Effector memory CD4-positive, alpha-beta T cell (primary cell): ENCODE measurements at places on chromosomes 11 and 22.

DNA sequence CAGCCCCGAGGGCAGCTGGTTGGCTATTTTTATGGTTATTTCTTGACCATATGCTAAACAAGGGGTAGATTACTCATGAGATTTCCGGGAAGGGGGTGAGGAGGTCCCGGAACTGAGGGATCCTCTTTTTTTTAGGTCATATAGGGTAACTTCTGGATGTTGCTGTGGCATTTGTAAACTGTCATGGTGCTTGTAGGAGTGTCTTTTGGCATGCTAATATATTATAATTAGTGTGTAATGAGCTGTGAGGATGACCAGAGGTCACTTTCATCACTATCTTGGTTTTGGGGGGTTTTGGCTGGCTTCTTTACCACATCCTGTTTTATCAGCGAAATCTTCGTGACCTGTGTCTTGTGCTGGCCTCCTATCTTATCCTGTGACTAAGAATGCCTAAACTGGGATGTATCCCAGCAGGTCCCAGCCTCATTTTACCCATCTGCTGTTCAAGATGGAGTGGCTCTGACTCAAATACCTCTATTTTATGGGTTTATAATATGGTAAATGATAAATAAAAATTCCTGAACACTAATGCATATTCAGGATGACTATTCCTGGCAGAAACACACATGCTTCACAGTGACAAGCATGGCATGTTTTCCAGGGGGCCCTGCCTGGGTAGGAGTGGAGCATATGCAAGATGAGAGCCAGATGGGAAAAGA lies 11.2 kb downstream of the KREMEN1 start:
- H3K36me3 ChIP-seq: no peaks in the 10 kb centered on the region
- no peak overlapping the region for H3K27ac ChIP-seq
- DNase-seq: no peak

- no peaks in the 10 kb centered on the region for H3K4me1 ChIP-seq
- H3K27ac ChIP-seq: no peak overlapping the region
Observed at GRCh38 chr11:62001450-62002191, 34.2 kb upstream of the FTH1 start.

- H3K36me3 ChIP-seq: no peaks in the 10 kb centered on the region
- no peaks in the 10 kb centered on the region for H3K4me1 ChIP-seq
- H3K4me3 ChIP-seq: no peak overlapping the region
- no peak for DNase-seq
- no peak overlapping the region for H3K27ac ChIP-seq
Observed at GRCh38 chr22:46028106-46028991, 51.4 kb upstream of the WNT7B start.

GRCh38 chr11:124644426-124645280 lies 22.0 kb downstream of the TBRG1 start:
- no peak for DNase-seq
- H3K4me3 ChIP-seq: no peak overlapping the region
- H3K27me3 ChIP-seq: no peaks in the 10 kb centered on the region
- H3K27ac ChIP-seq: no peak overlapping the region
- H3K36me3 ChIP-seq: no peaks in the 10 kb centered on the region
- peaks cover 4% of the 10 kb centered on the region for H3K4me1 ChIP-seq

- no peaks in the 10 kb centered on the region for H3K4me1 ChIP-seq
- no peaks in the 10 kb centered on the region for H3K27me3 ChIP-seq
- no peak overlapping the region for H3K27ac ChIP-seq
- no peaks in the 10 kb centered on the region for H3K36me3 ChIP-seq
Observed at GRCh38 chr11:92703449-92703830, 266.0 kb upstream of the MTNR1B start.

DNA sequence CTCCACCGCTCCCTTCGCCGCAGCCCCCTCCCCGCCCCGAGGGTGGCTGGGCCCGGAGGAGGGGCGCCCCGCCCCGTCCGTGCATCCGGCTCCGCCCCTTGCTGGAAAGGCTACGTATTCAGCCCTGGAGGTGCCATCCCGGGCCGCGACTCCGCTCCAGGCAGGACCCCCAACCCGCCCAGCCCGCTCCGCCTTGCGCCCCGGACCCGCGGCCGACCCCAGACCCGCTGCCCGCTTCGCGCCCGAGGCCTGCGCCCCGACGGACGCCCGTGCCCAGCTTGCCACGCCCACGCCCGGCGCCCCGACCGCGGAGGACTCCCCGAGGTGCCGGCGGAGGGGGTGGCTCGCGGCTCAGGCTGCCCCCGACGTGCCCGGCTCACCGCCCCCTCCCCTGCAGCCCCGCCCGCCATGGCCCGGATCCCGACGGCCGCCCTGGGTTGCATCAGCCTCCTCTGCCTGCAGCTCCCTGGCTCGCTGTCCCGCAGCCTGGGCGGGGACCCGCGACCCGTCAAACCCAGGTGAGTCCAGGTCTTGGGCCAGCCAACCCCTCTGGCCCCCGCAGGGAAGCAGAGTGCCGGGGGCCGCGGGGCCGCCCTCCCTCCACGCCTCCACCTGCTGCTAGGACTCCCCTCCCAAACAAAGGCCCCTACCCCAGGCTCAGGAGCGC lies at the start of gene ADM2:
ADM2 (plus strand) TSS at position 104 of the 667 bp plus-strand sequence; CDS start at position 409, 305 bp downstream.
- DNase-seq: peak; percentile 60
- no peak within 1 kb of the TSS for H3K27ac ChIP-seq
- H3K27me3 ChIP-seq: no peaks in the 10 kb centered on the region
- no peaks in the 10 kb centered on the region for H3K36me3 ChIP-seq
- peaks cover 15% of the 10 kb centered on the region for H3K4me1 ChIP-seq
- H3K4me3 ChIP-seq: peak within 1 kb of the TSS; percentile 57

- H3K4me3 ChIP-seq: no peak overlapping the region
- peaks cover 61% of the 10 kb centered on the region for H3K36me3 ChIP-seq
- no peak overlapping the region for H3K27ac ChIP-seq
- H3K27me3 ChIP-seq: no peaks in the 10 kb centered on the region
- peaks cover 25% of the 10 kb centered on the region for H3K4me1 ChIP-seq
- no peak for DNase-seq
Observed at GRCh38 chr11:121486054-121486453, 33.3 kb upstream of the SORL1-AS1 start.

DNA sequence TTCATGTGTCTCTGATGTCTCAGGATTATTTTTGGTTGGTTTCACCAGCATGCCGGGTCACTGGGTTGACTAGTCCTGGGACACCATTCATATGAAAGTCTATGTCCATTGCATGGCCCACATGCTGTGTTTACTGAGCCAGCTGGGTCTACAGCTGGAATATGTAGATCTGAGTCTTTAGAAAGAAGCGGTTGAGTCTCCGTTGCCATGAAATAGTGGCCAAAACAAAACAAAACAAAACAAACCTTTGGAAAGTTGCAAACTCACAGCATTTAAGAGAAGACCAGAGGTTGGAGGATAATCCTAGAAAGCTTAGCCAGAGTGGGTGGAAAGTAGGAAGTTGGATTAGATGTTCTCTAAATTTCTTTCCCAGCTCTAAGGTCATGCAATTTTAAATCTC lies 191.8 kb upstream of the NTM start:
- H3K4me1 ChIP-seq: no peaks in the 10 kb centered on the region
- H3K27ac ChIP-seq: no peak overlapping the region
- DNase-seq: no peak
- no peaks in the 10 kb centered on the region for H3K36me3 ChIP-seq
- no peak overlapping the region for H3K4me3 ChIP-seq

DNA sequence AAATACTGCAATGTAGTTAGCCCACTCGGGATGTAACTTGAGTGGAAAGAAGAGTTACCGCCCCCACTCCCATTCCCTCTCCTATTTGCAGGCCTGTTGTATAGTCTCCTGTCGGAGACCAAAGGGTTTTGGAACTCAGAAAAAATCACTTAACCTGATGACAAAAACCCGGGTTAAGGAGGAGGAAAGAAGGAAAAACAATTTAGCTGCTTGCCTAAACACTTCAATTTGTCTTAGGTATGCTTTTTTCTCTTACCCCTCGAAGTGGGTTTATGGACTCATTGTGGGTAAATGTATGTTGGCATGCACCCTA lies 2.2 kb downstream of the YAP1 start:
- peaks cover 9% of the 10 kb centered on the region for H3K27me3 ChIP-seq
- DNase-seq: no peak
- H3K36me3 ChIP-seq: no peaks in the 10 kb centered on the region
- peaks cover 5% of the 10 kb centered on the region for H3K4me1 ChIP-seq

- DNase-seq: no peak
- H3K36me3 ChIP-seq: no peaks in the 10 kb centered on the region
- H3K4me3 ChIP-seq: no peak overlapping the region
- H3K27ac ChIP-seq: no peak overlapping the region
- H3K27me3 ChIP-seq: no peaks in the 10 kb centered on the region
- H3K4me1 ChIP-seq: no peaks in the 10 kb centered on the region
Observed at GRCh38 chr22:33572086-33572485, 348.2 kb downstream of the LARGE1 start.

- H3K27me3 ChIP-seq: no peaks in the 10 kb centered on the region
- no peak overlapping the region for H3K27ac ChIP-seq
- H3K4me1 ChIP-seq: no peaks in the 10 kb centered on the region
- H3K36me3 ChIP-seq: no peaks in the 10 kb centered on the region
- no peak overlapping the region for H3K4me3 ChIP-seq
- DNase-seq: no peak
Observed at GRCh38 chr11:36228689-36229088, 60.5 kb downstream of the COMMD9 start.

- no peaks in the 10 kb centered on the region for H3K27me3 ChIP-seq
- DNase-seq: peak; percentile 5
- peaks cover 23% of the 10 kb centered on the region for H3K4me1 ChIP-seq
- H3K4me3 ChIP-seq: peak overlapping the region; percentile 85
Observed at GRCh38 chr11:18394928-18395734, 768 bp downstream of the LDHA start.

DNA sequence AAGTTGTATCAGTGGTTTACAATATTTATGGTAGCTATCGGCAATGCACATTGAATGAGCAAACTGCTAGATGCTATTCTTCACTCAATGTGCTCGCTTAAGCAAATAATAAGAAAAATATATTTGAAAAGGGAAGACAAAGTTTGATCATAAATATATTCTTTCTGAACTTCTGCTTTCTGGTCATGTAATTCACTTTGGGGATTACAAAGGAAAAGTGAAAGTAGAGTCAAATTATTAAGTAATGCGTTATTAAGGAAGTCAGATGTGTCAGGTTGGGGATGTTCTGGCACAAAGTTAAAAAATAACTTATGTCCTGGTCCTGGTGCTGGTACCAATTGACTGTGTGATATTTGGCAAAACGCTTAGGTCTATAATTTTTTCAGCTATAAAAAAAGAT lies 98.0 kb upstream of the TRIM77 start:
- no peaks in the 10 kb centered on the region for H3K27me3 ChIP-seq
- no peak for DNase-seq
- H3K4me3 ChIP-seq: no peak overlapping the region
- H3K36me3 ChIP-seq: no peaks in the 10 kb centered on the region
- H3K27ac ChIP-seq: no peak overlapping the region

- H3K36me3 ChIP-seq: no peaks in the 10 kb centered on the region
- H3K4me3 ChIP-seq: peak overlapping the region; percentile 90
- H3K4me1 ChIP-seq: peaks cover 6% of the 10 kb centered on the region
- peak overlapping the region; percentile 77 for H3K27ac ChIP-seq
- H3K27me3 ChIP-seq: no peaks in the 10 kb centered on the region
- no peak for DNase-seq
Observed at GRCh38 chr11:67119585-67120391, 725 bp downstream of the KDM2A start.

DNA sequence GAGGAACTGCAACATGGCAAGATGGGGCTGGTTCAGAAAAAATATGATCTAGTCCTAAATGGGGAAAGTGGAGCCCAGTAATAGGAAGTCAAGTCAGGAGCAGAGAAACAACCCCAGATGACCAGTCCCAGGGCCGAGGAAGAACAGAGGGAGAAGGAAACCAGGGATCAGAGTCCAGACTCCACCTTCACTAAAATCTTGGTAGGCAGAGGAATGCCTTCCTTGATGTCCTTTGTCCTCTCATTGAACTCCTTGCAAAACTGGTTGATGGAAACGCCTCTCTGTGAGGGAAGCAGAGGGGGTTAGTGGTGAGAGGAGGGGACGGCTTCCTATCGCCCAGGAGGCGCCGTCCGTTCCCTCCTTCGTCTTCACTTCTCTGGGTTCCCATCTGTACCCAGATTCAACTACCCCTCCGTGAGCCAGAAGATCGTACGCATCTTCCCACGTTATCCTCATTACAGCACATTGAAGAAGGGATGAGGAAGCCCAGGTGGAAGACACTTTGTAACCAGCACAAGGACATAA lies 607 bp downstream of the MRPL11 start:
- H3K36me3 ChIP-seq: peaks cover 25% of the 10 kb centered on the region
- peak overlapping the region; percentile 89 for H3K4me3 ChIP-seq
- H3K27ac ChIP-seq: peak overlapping the region; percentile 84
- DNase-seq: no peak
- H3K27me3 ChIP-seq: no peaks in the 10 kb centered on the region
- no peaks in the 10 kb centered on the region for H3K4me1 ChIP-seq

GRCh38 chr11:7511401-7511800 lies 2.4 kb upstream of the PPFIBP2 start:
- DNase-seq: no peak
- H3K4me1 ChIP-seq: peaks cover 12% of the 10 kb centered on the region
- no peak overlapping the region for H3K27ac ChIP-seq
- no peaks in the 10 kb centered on the region for H3K27me3 ChIP-seq
- no peak overlapping the region for H3K4me3 ChIP-seq
- no peaks in the 10 kb centered on the region for H3K36me3 ChIP-seq

GRCh38 chr22:21951931-21952465 lies 650 bp downstream of the PPM1F start:
- H3K4me3 ChIP-seq: peak overlapping the region; percentile 65
- H3K4me1 ChIP-seq: peaks cover 12% of the 10 kb centered on the region
- no peaks in the 10 kb centered on the region for H3K36me3 ChIP-seq
- no peak for DNase-seq
- H3K27me3 ChIP-seq: no peaks in the 10 kb centered on the region

DNA sequence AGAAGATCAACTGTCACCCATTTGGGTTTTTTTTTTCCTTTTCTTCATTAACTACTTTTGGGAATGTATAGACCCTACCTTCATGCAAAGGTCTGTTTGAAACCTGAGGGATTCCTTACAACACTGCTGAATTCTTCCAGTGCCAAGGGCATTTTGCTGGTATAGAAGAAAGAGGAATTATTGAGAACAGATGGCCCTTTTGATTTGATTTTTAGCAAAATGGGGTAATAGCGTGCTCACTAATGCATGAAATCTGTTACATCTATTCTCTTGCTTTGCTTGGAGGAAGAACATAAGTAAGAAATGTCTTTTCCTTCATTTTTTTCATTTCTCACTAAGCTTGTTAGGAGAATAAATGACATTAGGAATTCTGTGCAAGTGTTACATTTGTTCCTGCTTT lies 501.9 kb downstream of the TMEM135 start:
- H3K27me3 ChIP-seq: no peaks in the 10 kb centered on the region
- DNase-seq: no peak
- no peak overlapping the region for H3K27ac ChIP-seq
- no peak overlapping the region for H3K4me3 ChIP-seq
- H3K36me3 ChIP-seq: no peaks in the 10 kb centered on the region
